ENCODE measurements at places on chromosomes 2 and 18. TPM values are rescaled to one million over a fixed set of nuclear protein-coding genes. Genes with fewer than 3 reads are reported as not detected.
A peak's percentile ranks its signal among the peaks of the same experiment; 100 is the strongest.

DNA sequence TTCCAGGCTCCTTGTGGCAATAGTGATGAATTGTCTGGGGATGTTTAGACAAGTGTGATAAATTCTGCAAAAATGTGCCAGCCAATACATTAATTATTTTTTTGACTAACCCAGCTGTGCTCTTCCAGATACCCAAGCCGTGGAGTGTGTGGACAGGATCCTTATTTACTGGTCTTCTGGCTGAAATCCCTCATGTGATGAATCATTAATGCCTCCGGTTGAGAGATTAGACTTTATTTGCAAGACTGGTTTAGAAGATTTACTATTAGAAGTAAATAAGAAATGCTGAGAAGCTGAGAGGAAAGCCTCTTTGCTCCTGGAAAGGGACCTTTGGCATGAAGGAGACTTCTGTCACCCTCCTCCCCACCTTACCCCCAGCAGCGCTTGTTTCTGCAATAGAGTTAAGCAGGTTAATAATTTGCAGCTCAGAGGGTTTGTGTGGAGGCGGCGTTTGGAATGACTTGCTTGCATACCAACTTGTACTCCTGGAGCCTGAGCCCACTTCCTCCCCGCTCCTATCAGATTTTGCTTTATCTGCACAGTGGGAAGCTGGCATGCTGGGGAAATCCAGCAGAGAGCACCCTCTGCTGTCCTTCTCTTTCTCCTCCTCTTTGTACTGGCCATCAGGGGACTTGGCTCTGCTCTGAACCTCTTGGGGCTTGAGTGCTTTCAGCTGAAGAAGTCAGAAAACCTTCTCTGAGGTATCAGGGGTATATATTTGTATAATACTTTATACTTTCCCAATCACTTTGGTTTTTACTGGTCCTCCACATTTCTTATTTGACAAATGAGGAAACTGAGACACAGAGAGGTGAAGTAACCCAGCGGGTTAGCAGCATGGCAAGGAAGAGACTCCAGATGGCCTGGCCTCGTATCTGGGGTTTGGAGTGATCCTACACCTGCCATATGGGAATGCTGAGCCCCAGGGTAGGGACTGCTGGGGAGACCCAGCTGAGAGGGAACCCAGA is 16.3 kb downstream of the SLC3A1 start:
- peak; percentile 41 for DNase-seq

The SAG gene
- not detected for polyA plus RNA-seq

DNA sequence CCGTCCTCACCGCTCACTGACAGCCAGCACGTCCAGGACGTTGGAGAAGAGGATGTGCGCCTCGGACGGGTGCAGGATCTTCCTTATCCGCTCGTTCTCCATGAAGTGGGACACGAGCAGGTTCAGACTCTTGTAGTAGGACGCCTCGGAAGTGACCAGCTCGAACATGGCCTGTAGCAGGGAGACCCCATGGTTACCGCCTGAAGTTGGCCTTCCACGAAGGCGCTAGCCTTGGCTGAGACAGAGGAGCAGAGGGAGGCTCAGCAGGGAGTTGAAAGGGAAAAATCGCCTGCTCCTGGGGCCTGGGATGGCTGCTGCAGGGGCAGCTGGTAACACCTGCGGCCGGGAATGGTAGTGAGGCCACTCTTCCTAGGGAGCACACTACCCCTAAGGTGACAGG is 24.7 kb downstream of the SNORC start:
- DNase-seq, result no peak

GRCh38 chr2:166960702-166961270 is 72.5 kb downstream of the XIRP2 start:
- DNase-seq, result no peak

DNA sequence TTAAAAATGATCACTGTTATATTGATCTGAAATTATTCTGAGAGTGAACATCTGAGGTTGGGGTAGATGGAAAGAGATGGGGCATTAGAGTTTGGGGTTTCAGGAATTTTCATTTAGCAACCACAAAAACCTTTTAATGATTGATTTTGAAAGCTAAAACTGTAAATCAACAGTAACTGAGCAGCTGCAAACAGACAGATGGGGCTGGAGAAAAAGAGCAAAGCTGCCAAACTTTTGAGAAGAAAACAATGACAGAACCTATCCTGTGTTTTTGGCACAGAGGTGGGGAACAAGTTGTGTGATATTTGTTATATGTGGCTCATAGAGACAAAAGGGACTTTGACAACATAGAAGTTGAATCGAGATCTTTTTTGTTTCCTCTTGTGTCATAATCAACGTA is 415.8 kb upstream of the DSEL start:
- DNase-seq, result no peak

The ANKRD62 gene
- polyA plus RNA-seq, result not detected

GRCh38 chr2:144137705-144138428 is 382.1 kb downstream of the ZEB2 start:
- DNase-seq, result no peak

- no peak for DNase-seq
Measured at GRCh38 chr2:181937473-181937872, 45.9 kb downstream of the ITPRID2 start.

The SLC8A1 gene
- polyA plus RNA-seq, result 19.3 TPM

The CXCR4 gene
- polyA plus RNA-seq, result not detected

- no peak for DNase-seq
Measured at GRCh38 chr2:54531558-54531957, 75.4 kb downstream of the SPTBN1 start.

DNA sequence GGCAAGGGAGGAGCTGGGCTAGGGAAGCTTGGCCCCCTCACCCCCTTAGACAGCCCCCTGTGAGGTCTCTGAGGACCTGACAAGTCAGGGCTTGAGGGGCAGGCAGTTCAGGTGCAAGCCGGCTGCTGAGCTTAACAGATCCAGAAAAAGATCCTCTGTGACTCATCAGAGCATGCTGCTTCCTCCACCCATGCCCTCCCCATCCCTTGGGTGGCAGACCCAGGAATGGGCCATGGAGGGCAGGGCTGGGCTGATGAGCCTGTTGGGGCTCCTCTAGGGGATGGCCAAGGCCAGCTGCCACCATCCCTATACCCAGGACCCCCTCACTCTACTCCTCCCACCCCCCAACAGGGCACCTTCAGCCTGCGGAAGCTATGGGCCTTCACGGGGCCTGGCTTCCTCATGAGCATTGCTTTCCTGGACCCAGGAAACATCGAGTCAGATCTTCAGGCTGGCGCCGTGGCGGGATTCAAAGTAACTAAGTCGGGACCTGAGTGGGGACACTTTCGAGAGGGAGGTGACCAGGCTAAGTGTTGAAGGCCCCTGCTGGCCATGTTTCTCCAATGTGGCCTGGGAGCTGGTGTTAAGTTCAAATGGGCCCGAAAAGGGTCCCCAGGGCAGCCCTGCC is 1.9 kb downstream of the SLC11A1 start:
- no peak for DNase-seq

DNA sequence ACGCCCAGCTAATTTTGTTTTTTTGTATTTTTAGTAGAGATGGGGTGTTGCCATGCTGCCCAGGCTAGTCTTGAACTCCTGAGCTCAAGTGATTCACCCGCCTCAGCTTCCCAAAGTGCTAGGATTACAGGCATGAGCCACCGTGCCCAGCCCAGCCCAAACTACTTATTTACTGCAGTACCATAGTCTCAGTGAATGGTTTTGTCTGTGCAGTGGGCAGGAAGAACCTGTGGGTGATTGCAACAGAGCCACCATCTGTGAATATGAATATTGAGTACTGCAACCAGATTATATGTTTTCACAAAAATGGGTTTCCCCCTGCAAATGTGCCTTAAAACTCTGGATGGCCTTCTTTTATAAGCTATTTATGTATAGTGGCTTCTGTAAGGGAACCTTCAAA is 9.1 kb downstream of the MPPE1 start:
- no peak for DNase-seq

DNA sequence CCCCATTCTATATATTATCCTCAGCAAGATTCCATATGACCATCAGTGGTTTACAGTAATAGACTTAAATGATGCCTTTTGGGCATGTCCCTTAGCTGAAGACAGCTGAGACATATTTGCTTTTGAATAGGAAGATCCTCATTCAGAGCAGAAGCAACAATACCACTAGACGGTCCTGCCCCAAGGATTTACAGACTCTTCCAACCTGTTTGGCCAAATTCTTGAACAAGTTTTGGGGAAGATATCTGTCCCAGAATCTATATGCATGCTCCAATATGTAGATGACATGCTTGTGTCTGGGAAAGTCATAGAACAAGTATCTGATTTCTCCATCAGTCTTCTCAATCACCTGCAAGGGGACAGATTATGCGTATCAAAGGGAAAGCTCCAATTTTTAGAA is 137.1 kb upstream of the RMP24 start:
- no peak for DNase-seq

- no peak for DNase-seq
Measured at GRCh38 chr2:104538077-104538476, 315.8 kb upstream of the POU3F3 start.

DNA sequence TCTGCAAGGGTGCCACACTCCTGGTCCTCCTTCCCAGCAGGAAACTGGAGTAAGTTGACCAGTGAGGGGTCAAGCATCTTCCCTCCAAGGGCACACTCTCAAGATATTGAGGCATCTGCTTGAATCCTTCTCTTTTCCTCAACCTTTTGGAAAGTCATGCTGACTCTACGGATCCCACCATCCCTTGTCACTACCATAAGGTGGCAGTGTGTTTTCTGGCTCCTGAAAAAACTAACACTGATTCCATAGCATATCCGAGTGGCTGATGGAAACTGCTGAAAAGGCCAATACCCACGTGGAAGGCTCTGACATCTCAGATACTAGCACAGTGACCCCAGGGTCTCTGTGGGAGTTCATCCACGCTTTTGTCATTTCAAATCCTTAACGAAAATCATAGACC is 37.1 kb downstream of the GPR45 start:
- no peak for DNase-seq

GRCh38 chr18:55243857-55244256 is 284.6 kb upstream of the CCDC68 start:
- peak; percentile 23 for DNase-seq

GRCh38 chr2:233100192-233100998 is 40.3 kb downstream of the INPP5D start:
- DNase-seq, result no peak

GRCh38 chr18:395456-396250 is 104.8 kb downstream of the COLEC12 start:
- DNase-seq, result peak; percentile 53

DNA sequence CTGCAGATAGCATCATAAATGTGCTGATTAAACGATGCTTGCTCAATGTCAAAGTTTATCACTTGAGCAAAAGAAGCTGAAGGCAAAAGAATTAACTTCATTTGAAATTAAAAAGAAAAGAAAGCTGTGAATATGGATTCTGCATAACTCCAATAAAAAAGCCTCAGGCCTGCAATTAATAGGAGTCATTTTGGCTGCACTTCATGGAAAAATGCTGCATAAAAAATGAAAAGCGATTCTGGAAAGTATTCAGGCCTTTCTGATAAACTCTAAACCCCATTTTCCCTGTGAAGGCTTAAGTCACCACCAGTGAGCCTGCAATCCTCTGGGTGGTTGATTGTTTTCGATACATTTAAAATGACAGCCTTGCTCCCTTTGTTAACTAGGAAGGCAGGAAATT is 1793.4 kb downstream of the SUCLG1 start:
- DNase-seq, result no peak

The CAVIN2 gene
- polyA plus RNA-seq, result 22.0 TPM

The AQP12A gene
- polyA plus RNA-seq, result not detected

The ASXL3 gene
- 0.16 TPM for polyA plus RNA-seq

- DNase-seq, result no peak
Measured at GRCh38 chr2:11852526-11853196, 106.2 kb downstream of the LPIN1 start.

The RUFY4 gene
- not detected for polyA plus RNA-seq

The ABCG8 gene
- not detected for polyA plus RNA-seq

DNA sequence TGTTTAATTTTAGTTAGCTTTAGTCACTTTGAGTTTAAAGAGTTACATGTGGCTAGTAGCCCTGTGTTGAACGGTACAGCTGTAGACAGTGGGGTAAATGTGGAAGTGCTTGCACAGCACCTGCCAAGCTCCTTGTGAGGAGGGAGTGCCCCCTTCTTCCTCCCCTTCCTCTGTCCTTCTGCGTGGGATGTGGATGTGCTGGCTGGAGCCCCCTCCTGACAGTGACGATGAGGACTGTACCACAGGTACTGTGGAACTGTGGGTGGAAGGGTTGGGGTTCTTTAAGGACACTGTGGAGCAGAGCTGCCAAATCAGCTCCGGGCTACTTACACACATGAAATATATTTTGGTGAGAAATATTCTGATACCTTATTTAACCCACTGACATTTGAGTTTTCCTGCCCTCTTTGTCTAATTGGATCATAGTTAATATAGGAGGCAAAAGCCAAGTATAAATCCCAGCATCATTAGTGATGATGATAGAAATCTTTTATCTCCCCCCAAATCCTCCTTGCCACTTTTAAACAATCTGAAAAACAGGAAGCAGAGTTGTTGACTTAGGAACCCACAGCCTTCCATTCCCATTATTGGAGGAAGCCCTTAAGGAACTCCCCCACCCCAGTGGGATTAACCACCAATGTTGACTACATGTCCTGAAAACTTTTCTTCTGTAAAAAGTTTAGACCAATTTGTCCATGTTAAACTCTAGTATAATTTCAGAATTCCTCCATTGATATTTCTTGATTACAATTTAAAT is 181.3 kb downstream of the PTPRM start:
- no peak for DNase-seq

GRCh38 chr2:167249197-167249596 is 360.9 kb downstream of the XIRP2 start:
- DNase-seq, result no peak

GRCh38 chr2:120253021-120253882 is 600 bp downstream of the RALB start:
- peak; percentile 59 for DNase-seq

Data from AG04450 (cell line).